ENCODE measurements at places on chromosomes 12 and 14.

GRCh38 chr12:84822525-84822924 lies 90.1 kb downstream of the SLC6A15 start:
- H3K27me3 ChIP-seq: no peaks in the 10 kb centered on the region
- H3K4me1 ChIP-seq: no peaks in the 10 kb centered on the region
- no peaks in the 10 kb centered on the region for H3K36me3 ChIP-seq
- no peak overlapping the region for H3K27ac ChIP-seq
- DNase-seq: no peak
- H3K4me3 ChIP-seq: no peak overlapping the region

- H3K36me3 ChIP-seq: no peaks in the 10 kb centered on the region
- H3K4me3 ChIP-seq: peak overlapping the region; percentile 42
- H3K27me3 ChIP-seq: no peaks in the 10 kb centered on the region
- H3K27ac ChIP-seq: peak overlapping the region; percentile 34
Observed at GRCh38 chr12:3200032-3200617, 122.9 kb downstream of the TSPAN9 start.

- DNase-seq: no peak
- H3K27ac ChIP-seq: no peak overlapping the region
- no peaks in the 10 kb centered on the region for H3K4me1 ChIP-seq
- no peaks in the 10 kb centered on the region for H3K27me3 ChIP-seq
- no peak overlapping the region for H3K4me3 ChIP-seq
Observed at GRCh38 chr12:7951671-7952070, 15.7 kb upstream of the SLC2A3 start.

- no peak for DNase-seq
- H3K27ac ChIP-seq: no peak overlapping the region
- H3K4me1 ChIP-seq: peaks cover 26% of the 10 kb centered on the region
- no peak overlapping the region for H3K4me3 ChIP-seq
- H3K27me3 ChIP-seq: no peaks in the 10 kb centered on the region
- no peaks in the 10 kb centered on the region for H3K36me3 ChIP-seq
Observed at GRCh38 chr12:130710733-130711080, 5.4 kb downstream of the RIMBP2 start.

- no peak for DNase-seq
- H3K36me3 ChIP-seq: peaks cover 31% of the 10 kb centered on the region
- no peak overlapping the region for H3K27ac ChIP-seq
- no peak overlapping the region for H3K4me3 ChIP-seq
- H3K4me1 ChIP-seq: no peaks in the 10 kb centered on the region
- no peaks in the 10 kb centered on the region for H3K27me3 ChIP-seq
Observed at GRCh38 chr12:113370923-113371682, 12.7 kb downstream of the PLBD2 start.

DNA sequence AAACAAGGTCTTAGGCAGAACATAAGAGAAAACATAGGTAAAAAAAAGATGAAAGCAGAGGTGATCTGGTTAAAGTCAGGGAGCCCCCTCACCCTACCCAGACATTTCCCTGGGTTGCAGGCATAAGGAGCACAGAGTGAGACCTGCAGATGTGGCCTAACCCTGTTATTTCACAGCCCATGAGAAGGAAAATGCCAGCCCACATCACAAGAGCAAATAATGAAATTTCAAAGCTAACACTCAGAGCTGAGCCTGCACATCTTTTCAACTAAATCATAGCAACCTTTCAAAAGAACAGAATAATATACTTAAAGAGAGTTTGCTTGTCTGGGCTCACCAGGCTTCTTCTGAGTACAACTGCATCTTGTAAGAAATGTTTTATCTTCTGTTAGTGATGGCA lies 295.4 kb downstream of the RPAP3 start:
- H3K4me3 ChIP-seq: no peak overlapping the region
- no peak overlapping the region for H3K27ac ChIP-seq
- H3K36me3 ChIP-seq: no peaks in the 10 kb centered on the region

GRCh38 chr12:91852634-91853033 lies 293.0 kb downstream of the BTG1 start:
- H3K27ac ChIP-seq: peak overlapping the region; percentile 60
- no peaks in the 10 kb centered on the region for H3K27me3 ChIP-seq
- no peak for DNase-seq
- H3K4me1 ChIP-seq: peaks cover 30% of the 10 kb centered on the region

DNA sequence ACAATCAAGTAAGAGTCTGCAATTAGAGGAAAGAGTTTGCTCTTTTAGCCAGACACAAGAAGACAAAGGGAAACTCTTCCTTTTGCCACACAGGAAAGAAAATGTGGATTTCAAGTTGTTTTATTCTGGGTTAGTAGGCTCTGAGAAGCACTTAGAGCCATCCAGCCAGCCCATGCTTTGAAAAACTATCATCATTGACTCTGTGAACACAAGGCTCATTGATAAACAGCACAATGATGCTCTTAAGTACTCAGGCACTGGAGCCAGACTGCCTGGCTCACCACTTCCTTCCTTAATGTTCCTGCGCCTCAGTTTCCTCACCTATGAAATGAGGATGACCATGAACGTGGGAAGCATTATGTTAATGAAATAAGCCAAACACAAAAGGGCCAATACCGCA lies 150.2 kb upstream of the EEA1 start:
- no peak overlapping the region for H3K27ac ChIP-seq
- no peaks in the 10 kb centered on the region for H3K36me3 ChIP-seq
- no peak overlapping the region for H3K4me3 ChIP-seq
- H3K4me1 ChIP-seq: no peaks in the 10 kb centered on the region

DNA sequence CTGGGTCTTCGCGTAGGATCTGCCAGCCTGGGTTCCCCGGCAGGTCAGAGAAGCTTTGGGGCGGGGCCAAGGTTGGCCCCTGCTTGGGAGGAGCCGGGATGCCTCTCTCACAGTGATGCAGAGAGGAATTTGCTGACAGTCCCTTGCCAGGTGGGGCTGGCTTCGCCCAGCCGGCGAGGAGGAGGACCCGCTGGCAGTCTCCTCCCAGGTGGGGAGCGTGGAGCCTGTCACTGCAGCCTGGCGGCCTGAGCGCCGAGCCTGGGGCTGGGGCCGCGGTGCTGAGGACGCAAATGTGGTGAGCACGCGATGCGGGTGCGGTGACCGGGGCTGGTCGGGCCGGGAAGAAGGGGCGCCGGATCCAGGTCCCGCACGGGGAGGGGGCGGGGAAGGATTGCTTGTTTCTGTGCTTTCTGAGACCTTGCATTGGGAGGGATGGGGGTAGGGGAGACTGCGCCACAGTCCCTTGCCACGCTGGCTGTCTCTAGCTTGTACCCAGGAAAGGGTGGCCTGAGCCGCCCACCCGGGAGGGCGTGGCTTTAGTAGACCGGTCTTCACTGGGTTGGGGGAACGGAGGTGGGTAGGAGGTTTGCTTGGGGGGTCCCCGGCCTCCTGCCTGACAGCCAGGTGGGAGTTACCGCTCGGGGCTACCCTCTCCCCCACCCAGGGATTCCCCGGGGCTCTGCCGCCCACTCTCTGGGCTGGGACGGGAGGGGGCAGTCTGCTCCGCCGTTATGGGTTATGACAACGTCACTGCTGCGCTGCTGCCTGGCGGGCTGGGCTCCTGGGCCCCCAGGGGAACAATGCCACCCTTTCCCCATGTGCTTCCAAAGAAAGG lies at the start of gene TMEM63C:
Gene TMEM63C (plus strand): TSS at position 196 of the 835 bp plus-strand sequence. CDS start 37,016 bp downstream, outside the sequence.
- DNase-seq: peak; percentile 58
- peaks cover 8% of the 10 kb centered on the region for H3K27me3 ChIP-seq
- peaks cover 26% of the 10 kb centered on the region for H3K4me1 ChIP-seq
- no peak within 1 kb of the TSS for H3K27ac ChIP-seq

DNA sequence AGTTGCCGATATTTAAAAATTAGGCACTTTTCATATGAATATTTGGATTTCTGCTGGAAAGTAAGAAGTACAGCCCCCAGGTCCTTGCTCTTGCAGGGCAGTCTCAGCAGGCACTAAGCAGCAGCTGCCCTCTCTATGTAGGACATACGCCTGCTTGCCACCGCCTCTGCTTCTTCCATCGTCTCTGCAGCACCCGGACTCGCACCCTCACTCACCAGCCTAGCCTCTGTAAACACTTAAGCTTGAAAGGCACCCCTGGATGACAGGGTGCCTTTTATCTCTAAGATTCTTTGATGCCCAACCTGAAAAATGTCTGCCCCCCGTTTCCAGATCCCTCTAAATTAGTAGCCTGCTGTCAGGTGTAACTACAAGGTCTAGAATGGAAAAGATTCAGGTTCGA lies 19.0 kb downstream of the OTUB2 start:
- no peak for DNase-seq
- H3K27ac ChIP-seq: no peak overlapping the region
- H3K27me3 ChIP-seq: no peaks in the 10 kb centered on the region
- peaks cover 41% of the 10 kb centered on the region for H3K36me3 ChIP-seq

DNA sequence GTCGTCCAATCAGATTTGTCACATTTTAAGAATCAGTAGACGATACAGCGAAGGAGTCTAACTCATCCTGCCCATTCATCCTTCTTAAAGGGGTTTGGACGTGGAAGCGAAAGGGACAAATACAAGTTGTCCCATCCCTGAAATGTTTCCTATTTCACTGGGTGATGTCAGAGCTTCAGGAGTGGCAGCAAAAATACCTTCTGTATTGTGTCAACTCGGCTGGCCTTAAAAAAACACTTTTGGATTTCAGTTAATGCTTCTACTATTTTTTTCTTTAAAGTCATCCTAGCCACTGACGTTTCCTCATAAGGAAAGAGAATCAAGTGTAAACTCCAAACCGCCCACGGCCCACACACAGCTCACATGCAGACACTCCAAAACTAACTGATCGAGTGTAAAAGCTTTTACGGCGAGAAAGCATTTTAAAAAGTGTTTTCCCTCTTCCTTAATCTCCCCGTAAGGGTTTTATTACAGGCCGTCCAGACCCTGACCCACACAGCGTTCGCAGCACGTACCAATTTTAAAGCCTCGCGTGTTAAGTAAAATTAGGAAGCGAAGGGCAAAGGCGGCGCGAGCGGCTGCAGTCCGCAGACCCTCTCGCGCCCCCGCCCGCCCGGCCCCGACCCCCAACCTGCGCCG lies 593 bp downstream of the CFL2 start:
- no peaks in the 10 kb centered on the region for H3K27me3 ChIP-seq
- no peak for DNase-seq
- peaks cover 25% of the 10 kb centered on the region for H3K4me1 ChIP-seq
- peak overlapping the region; percentile 81 for H3K4me3 ChIP-seq
- H3K36me3 ChIP-seq: peaks cover 5% of the 10 kb centered on the region

- no peak overlapping the region for H3K27ac ChIP-seq
- no peaks in the 10 kb centered on the region for H3K27me3 ChIP-seq
- DNase-seq: no peak
- no peak overlapping the region for H3K4me3 ChIP-seq
Observed at GRCh38 chr12:70788774-70789173, 131.8 kb downstream of the PTPRR start.

- H3K4me3 ChIP-seq: no peak within 1 kb of the TSS
- H3K36me3 ChIP-seq: no peaks in the 10 kb centered on the region
- DNase-seq: no peak
- no peaks in the 10 kb centered on the region for H3K27me3 ChIP-seq
- no peak within 1 kb of the TSS for H3K27ac ChIP-seq
Observed at GRCh38 chr12:54300732-54301427, at the start of gene NFE2. TSS of gene NFE2 (minus strand) at chr12:54301015. CDS start at chr12:54295248, 5,767 bp downstream.

DNA sequence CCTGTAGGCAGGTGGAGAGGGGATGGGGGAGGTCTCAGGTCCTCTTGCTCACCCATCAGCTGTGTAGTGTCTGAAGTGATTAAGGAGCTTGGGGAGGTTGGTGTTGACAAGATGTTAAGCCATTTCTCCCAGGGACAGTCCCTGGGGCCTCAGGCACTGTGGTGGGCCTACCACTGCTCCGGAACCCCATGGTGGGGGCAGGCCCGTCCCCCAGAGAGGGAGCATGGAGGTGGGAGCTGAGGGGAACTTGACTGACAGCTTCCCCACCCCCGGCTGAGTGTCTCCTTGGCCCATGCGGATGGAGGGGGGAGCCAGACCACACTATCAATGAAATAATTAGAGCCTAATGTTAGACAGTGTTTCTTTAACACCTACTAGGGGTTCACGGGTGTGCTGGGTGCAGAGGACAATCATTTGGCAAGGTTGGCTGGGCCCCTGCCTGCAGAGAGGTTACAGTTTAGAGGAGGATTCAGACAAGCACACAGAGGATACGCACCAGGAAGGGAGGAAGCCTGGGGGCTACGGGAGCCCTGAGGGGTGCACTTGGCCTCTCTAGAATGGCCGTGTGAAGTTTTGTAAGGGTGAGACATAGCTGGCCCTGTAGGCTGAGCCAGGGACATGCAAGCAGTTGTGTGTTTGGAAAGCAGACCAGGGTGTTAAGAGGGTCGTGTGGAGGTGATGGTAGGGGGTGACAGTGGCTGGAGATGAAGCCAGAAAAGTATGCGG lies 19.3 kb upstream of the KRT80 start:
- no peaks in the 10 kb centered on the region for H3K27me3 ChIP-seq
- DNase-seq: no peak
- no peaks in the 10 kb centered on the region for H3K36me3 ChIP-seq
- H3K27ac ChIP-seq: peak overlapping the region; percentile 20
- H3K4me1 ChIP-seq: peaks cover 12% of the 10 kb centered on the region
- H3K4me3 ChIP-seq: no peak overlapping the region

DNA sequence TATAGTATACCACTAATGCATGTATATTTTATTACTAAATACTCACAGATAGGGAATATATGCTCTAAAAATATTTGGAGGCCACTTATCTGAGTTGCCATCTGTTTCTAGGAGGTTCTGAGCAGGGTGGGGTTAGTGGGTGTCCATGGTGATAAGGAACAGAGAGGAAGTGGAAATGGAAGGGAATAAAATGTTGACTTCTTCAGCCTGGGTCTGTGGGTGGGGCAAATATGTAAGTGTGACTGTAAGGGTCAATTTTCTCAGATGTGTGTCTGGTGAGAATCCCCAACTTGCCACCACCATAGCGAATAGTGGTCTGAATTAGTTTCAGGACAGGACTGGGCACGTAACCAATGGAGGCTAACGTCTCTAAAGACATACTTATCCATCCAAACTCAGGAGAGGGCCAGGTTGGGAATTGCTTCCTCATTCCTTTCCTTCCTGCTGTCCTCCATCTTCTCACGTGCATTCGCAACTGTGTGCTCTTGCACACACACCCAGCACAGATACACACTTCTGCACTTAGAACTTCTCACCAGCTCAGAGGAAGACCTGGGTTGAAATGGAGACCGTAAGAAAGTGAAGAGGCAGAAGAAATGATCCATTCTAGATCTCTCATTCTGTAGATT lies 54.2 kb upstream of the GZMB start:
- no peaks in the 10 kb centered on the region for H3K36me3 ChIP-seq
- H3K27ac ChIP-seq: no peak overlapping the region
- H3K4me1 ChIP-seq: no peaks in the 10 kb centered on the region

- H3K27me3 ChIP-seq: no peaks in the 10 kb centered on the region
- H3K27ac ChIP-seq: no peak overlapping the region
- no peak for DNase-seq
- H3K4me3 ChIP-seq: no peak overlapping the region
Observed at GRCh38 chr14:54797986-54798385, 104.6 kb downstream of the GCH1 start.

GRCh38 chr14:24051176-24051788 lies 527 bp upstream of the CARMIL3 start:
- peak overlapping the region; percentile 76 for H3K27ac ChIP-seq
- peak overlapping the region; percentile 58 for H3K4me3 ChIP-seq
- no peaks in the 10 kb centered on the region for H3K36me3 ChIP-seq
- H3K27me3 ChIP-seq: no peaks in the 10 kb centered on the region
- no peak for DNase-seq

Data from vagina (tissue), 2 donors.